Cerebellar cortex (tissue), 1 donor: ENCODE measurements at places on chromosomes 6 and 20.

DNA sequence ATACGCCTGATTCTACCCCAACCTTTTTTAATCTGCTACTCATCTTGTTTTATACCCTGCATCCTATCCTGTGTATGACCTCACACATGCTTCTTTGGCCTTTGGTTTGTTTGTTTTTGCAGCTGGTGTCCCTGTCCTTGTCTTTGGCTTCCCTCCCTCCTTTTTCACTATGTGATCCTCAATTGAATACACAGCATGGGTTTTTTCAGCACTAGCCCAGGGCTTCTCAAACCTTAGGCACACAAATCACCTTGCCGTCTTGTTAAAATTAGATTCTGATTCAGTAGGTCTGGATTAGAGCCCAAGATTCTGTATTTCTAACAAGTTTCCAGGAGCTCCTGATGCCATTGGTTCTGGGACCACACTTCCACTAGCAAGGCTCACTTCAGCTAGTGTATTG is 321.5 kb upstream of the MAN1A1 start:
- DNase-seq, result no peak

DNA sequence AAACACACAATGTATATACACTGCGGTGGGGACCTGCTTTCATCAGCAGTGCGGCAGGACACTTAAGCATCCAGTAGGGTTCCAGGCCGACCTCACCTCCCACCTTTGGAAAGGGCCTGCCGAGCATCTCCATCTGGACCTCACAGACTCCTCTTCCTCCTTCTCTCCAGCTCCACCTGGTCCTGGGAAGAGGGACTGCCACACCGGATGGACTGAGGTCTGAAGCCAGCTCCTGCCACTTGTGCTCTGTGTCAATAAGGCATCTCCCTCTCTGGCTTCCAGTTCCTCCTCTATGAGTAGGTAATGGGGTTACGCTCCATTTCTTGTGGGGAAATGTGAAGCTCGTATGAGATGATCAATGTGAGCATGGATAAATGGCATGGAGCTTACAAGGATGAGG is 19.1 kb upstream of the NNAT start:
- DNase-seq, result peak; percentile 70

GRCh38 chr20:62624719-62625453 is 17.4 kb upstream of the SLCO4A1 start:
- no peak for DNase-seq

DNA sequence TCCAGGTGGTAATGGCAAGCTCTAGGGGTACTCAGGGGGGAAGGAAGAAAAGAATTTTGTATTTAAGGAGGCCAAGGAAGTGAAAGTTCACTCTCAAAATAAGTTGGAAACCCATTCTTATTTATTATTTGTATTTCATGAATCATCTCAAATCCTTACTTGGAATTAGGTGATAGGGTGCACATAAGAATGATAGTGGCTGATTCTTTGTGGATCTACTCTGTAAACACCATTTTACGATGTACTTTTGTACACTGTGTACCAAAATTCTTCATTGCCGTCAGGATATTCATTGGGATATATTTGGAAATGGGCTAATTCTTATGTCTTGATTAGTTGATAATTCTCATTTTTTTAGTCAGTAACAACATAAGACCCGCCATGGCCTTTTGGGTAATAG is 179.5 kb upstream of the LAMP5 start:
- no peak for DNase-seq

DNA sequence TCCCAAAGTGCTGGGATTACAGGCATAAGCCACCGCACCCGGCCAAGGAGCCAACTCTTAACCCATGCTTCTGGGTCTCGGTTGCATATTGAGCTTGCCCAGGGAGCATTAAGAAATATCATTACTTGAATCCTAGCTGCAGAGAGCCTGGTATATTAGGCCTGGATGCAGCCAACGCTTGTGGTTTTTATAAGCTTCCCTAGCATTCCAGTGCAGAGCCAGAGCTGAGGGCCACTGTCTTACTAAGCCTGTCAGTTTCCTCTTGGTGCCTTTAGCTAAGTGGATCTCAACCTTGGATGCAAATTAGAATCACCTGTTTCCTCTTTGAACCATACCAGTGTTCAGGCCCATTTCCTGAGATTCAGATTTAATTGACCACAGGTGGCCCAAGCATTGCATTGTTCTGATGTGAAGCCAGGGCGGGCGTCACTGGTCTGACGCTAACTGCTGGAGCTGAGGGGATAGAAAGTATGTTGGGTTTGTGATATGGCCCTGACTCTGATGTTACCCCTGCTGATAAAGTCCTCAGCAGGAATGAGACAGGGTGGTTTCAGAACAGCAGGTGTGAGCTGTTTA is 76.3 kb downstream of the BTBD3 start:
- DNase-seq, result no peak

- peak; percentile 27 for DNase-seq
Observed at GRCh38 chr20:11777387-11778205, 140.1 kb upstream of the BTBD3 start.

GRCh38 chr20:56249244-56249955 is 868 bp downstream of the MC3R start:
- peak; percentile 2 for DNase-seq

DNA sequence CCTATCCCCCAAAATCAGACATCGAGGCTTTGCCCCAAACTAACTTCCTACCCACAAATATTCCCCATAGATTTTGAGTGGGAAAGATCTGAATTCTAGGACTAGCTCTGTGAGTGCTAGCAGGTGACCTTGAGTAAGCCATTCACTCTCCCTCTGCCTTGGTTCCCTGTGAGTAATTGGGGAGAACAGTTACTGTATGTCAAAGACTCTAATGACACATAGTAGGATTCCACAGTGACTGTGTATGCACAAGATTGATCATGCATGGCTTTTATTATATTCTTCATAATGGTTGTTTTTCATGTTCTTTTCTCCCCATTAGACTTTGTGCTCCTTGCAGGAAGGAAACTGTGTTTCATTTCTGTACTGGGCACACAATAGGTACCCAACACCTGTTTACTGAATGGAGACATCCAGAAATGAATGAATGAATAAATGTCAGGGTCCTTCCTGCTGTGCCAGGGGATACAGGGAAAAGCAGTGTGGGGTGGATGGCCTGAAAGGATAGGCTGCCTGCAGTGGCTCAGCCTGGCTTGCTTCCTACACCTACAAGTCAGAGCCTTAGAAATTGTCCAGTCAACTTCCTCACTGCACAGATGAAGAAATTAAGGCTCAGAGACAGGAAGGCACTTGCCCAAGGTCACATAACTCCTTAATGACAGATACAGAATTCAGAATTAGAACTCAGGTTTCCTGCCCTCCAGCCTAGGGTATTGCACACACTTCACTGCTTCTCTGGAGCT is 901 bp upstream of the TMEM151B start:
- DNase-seq, result no peak

- DNase-seq, result no peak
Observed at GRCh38 chr6:121187200-121187832, 147.0 kb downstream of the TBC1D32 start.

DNA sequence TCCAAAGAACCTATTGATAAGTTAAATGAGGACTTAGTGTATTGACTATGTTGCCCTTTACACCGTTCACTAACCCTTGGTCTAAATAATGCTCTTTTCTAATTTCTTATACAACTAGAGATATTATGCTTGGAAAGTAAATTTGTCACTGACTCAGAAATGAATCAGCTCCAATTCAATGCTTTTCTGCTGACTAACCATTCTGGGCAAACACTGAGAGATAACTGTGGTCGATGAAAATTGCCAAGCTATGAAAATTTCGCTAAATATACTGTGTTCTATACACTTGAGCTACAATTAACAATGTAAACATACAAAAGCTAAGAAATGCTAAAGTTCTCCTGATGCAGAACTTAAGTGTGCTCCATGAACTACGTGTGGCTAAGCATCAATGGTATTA is 23.1 kb upstream of the FBXO9 start:
- no peak for DNase-seq

- DNase-seq, result no peak
Observed at GRCh38 chr20:625360-625932, 15.3 kb upstream of the TCF15 start.

DNA sequence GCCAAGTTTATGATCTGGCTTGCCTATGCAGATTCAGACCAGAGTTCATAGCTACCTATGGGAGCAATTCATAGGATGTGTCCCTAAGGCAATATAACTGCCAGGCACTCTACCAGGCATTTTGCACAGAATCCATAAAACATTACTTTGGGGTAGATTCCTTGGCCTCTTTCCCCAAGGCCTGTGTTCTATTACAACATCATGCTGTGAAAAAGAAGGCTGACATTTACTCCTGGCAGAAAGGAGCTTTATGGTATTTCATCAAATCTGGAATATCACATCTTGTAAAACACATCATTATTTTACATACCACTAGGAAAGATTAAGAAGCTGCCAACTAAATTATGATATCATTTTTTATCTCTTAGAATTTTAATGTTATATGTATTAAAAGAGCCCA is 287.0 kb upstream of the MARCKS start:
- DNase-seq, result peak; percentile 33

GRCh38 chr6:70150521-70150920 is 152.4 kb downstream of the COL9A1 start:
- DNase-seq, result peak; percentile 30

DNA sequence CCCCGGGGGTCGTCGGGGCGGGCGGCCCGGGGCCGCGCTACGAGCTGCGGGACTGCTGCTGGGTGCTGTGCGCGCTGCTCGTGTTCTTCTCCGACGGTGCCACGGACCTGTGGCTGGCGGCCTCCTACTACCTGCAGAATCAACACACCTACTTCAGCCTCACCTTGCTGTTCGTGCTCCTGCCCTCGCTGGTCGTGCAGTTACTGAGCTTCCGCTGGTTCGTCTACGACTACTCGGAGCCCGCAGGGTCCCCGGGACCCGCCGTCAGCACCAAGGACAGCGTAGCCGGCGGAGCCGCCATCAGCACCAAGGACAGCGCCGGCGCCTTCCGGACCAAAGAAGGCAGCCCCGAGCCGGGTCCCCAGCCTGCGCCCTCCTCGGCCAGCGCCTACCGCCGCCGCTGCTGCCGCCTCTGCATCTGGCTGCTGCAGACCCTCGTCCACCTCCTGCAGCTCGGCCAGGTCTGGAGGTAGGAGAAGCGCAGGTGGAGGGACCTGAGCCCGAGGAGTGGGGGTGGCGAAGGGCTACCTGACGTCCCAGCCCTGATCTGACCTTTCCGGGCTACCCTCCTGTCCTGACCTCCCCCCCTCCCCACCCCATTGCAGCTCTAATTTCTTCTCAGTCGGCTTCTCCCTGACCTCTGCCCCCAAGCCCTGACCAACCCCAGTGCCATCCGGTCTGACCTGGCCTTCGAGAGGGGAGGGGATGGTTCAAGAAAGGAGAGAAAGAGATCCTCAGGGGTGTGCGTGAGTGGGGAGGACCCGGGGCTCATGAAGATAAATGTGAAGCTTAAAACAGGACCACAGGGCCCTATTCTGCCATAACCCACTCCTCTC is 558 bp downstream of the XKR7 start:
- peak; percentile 58 for DNase-seq

GRCh38 chr20:34824806-34825529 is 483 bp downstream of the NCOA6 start:
- DNase-seq, result peak; percentile 47

DNA sequence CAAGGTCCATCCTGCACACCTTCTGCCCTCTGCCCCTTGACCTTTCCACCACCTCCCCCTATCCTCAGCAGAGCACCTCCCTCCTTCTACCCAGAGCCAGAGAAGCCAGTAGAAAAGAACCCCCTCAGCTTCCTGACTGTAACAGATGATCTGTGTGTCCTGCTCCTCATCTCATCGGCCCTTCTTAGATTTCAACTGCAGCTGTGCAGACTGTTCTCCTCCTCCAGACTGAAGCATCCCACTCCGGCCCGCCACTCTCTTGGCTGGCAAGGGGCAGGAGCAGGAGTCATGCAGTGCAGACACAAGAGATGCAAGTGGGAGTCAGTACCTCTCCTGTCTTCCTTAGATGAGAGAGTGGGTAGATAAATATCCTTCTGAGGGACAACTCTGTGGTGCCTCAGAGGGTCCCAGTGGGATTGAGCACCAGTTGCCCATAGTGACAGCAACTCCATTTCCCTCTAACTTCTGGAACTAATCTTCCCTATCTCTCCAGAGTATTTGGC is 163.5 kb upstream of the MLN start:
- no peak for DNase-seq

- no peak for DNase-seq
Observed at GRCh38 chr6:25050356-25050755, 114.6 kb upstream of the RIPOR2 start.

DNA sequence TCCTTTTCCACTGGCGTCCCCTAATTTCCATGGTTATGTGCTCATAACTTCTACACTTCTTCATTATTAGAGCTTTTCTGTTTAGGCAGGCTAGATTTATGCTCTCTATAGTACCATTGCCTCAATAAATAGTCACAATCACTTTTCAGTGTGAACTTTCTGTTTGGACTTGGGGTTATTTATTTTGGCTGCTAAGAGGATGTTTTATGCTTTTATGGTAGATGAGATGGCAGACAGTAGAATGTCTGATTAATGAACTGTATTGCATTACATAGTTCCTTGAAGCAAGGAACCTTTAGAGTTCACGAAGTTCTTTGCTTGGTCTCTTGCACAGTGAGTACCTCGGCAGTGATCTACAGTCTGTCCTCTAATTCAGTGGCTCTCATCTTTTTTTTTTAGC is 6.9 kb downstream of the DNAH8 start:
- no peak for DNase-seq

- DNase-seq, result no peak
Observed at GRCh38 chr6:23179994-23180393, 610.6 kb downstream of the HDGFL1 start.

DNA sequence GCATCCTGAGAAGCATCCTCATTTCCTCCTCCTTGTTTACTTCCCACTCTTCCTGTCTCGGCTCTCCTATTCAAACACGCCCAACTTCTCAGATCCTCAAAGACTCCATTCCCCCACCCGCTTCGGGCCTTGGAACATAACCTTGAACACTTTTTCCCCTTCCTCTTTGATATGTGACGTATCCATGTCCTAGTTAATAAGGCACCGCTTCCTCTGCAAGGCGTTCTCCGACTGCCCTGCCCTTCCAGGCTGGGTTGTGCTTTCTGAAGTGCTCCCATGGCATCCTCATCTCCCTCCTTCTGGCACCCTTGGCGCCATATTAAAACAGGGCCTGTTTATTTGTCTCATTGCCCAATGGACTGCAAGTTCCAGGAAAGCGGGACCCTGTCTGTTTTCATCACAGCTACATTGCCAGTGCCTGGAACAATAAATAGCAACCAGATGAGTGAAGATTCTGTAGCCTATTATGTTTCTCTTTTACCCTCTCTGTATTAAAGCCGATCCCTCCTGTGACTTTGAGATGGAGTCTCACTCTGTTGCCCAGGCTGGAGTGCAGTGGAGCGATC is 115.3 kb upstream of the TRAF3IP2 start:
- no peak for DNase-seq

- no peak for DNase-seq
Observed at GRCh38 chr6:6469074-6469473, 119.4 kb upstream of the LY86 start.
